Fibroblast of lung (primary cell): ENCODE measurements at places on chromosomes 3 and 15. TPM values are rescaled to one million over a fixed set of nuclear protein-coding genes. Genes with fewer than 3 reads are reported as not detected.

GRCh38 chr3:138135146-138135832, 3.1 kb upstream of the A4GNT start:
- peaks cover 9% of the 10 kb centered on the region for H3K27me3 ChIP-seq
- H3K4me1 ChIP-seq, result no peaks in the 10 kb centered on the region
- no peak overlapping the region for H3K4me3 ChIP-seq
- DNase-seq, result no peak

DNA sequence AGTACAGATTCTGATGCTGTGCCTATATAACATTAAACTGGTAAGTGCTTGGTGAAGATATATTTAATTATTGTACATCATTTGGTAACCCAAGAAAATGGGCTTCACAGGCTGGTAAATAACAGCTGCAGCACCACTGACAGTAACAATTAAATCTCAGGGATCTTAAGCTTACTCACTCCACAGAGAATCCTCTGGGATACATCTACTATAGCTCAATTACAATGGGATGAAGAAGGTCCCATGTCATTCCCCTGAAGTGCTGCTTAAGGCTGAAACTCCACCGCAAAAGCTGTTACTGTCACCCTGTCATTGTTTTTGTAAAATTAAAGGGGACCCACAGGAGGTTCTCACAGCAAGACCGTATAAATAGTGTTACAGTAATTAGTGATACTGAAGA, 153.0 kb downstream of the IMPG2 start:
- no peak overlapping the region for H3K27ac ChIP-seq
- no peaks in the 10 kb centered on the region for H3K36me3 ChIP-seq
- peaks cover 2% of the 10 kb centered on the region for H3K4me1 ChIP-seq
- H3K27me3 ChIP-seq, result no peaks in the 10 kb centered on the region
- no peak for DNase-seq

DNA sequence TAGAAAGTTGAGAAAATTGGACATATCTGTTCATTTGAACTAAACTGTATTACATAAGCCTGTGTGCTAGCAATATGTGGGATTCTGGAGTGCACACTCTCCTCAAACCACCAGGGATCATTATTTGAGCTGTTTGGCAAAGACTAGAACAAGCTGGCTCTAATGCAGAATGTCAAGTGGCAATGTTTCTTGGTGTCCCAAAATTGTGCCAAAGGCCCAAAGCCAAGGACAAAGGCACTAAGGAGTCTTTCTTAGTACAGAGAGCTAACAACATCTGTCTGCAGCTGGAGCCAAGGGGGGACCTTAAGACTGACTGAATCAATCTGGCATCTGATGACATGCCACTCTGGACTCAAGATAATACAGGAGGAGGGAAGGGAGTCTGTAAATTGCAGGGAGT, 76.7 kb upstream of the STRIT1 start:
- no peak overlapping the region for H3K4me3 ChIP-seq
- H3K27ac ChIP-seq, result no peak overlapping the region
- DNase-seq, result no peak
- no peaks in the 10 kb centered on the region for H3K36me3 ChIP-seq
- no peaks in the 10 kb centered on the region for H3K27me3 ChIP-seq
- no peaks in the 10 kb centered on the region for H3K4me1 ChIP-seq

DNA sequence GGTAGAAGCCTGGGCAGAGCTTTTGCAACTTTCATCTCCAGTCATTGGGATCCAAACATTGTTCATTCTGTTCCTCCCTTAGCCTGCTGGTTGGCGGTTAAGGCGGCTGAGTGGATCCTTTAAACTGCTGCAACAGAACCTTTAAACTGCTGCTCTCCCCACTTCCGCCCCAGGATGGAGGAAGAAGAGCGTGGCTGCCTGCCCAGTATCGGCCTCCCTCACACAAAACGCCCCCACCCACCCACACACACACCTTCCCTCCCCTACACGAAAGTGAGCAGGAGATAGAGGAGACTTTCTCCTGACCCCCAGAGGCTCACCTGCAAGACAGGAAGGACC, 460 bp upstream of the ZMAT3 start:
- no peaks in the 10 kb centered on the region for H3K27me3 ChIP-seq
- peak; percentile 34 for DNase-seq
- no peaks in the 10 kb centered on the region for H3K36me3 ChIP-seq
- H3K4me1 ChIP-seq, result no peaks in the 10 kb centered on the region

GRCh38 chr3:141114816-141115460, 63.8 kb downstream of the SPSB4 start:
- no peaks in the 10 kb centered on the region for H3K4me1 ChIP-seq
- no peaks in the 10 kb centered on the region for H3K36me3 ChIP-seq
- H3K4me3 ChIP-seq, result no peak overlapping the region

- no peaks in the 10 kb centered on the region for H3K27me3 ChIP-seq
- no peaks in the 10 kb centered on the region for H3K36me3 ChIP-seq
These were observed 514.3 kb downstream of the GABRG3 start for GRCh38 chr15:27485265-27485664.

DNA sequence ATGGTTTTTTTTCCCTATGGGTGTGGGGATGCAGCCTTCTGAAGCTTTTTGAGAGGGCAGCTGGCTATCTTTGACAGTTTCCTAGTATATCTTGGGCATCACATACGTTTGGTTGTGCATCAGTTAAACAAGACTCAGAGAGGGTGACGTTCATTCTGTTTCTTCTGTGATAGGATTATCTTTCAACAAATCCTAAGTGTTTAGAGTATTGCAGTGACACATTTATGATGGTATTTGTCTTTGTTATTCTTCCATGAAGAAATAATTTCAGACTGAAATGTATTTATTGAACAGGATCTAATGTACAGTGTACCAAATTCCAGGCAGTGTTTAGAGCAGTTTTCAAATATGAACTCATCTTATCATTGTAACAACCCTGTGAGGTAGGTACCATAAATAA, 114.4 kb downstream of the PLCL2 start:
- no peaks in the 10 kb centered on the region for H3K27me3 ChIP-seq
- no peak for DNase-seq
- no peaks in the 10 kb centered on the region for H3K36me3 ChIP-seq
- H3K27ac ChIP-seq, result no peak overlapping the region
- no peak overlapping the region for H3K4me3 ChIP-seq

DNA sequence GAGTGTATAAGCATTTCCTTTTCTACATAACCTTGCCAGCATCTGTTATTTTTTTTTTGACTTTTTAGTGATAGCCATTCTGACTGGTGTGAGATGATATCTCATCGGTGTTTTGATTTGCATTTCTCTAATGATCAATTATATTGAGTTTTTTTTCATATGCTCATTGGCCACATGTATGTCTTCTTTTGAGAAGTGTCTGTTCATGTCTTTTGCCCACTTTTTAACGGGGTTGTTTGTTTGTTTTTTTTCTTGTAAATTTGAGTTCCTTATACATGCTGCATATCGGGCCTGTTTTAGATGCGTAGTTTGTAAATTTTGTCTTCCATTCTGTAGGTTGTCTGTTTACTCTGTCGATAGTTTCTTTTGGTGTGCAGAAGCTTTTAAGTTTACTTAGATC, 89.2 kb downstream of the LEKR1 start:
- H3K27ac ChIP-seq, result no peak overlapping the region
- H3K4me1 ChIP-seq, result no peaks in the 10 kb centered on the region
- H3K27me3 ChIP-seq, result no peaks in the 10 kb centered on the region
- no peak overlapping the region for H3K4me3 ChIP-seq
- no peak for DNase-seq

DNA sequence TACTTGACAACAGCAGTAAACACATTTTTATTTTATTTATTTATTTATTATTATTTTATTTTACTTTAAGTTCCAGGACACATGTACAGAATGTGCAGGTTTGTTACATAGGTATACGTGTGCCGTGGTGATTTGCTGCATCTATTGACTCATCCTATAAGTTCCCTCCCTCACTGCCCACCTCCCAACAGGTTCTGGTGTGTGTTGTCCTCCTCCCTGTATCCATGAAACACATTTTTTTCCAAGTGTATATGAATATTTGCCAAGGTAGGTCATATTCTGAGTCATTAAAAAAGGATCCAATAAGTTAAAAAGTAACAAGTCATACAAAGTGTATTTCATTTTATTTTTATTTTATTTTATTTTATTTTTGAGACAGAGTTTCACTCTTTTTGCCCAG, 567.3 kb upstream of the KCNMB2 start:
- peaks cover 3% of the 10 kb centered on the region for H3K4me1 ChIP-seq
- H3K36me3 ChIP-seq, result no peaks in the 10 kb centered on the region
- H3K27me3 ChIP-seq, result no peaks in the 10 kb centered on the region
- no peak for DNase-seq
- no peak overlapping the region for H3K27ac ChIP-seq
- no peak overlapping the region for H3K4me3 ChIP-seq

GRCh38 chr3:4472312-4472711, 5.2 kb upstream of the SUMF1 start:
- no peak overlapping the region for H3K4me3 ChIP-seq
- no peaks in the 10 kb centered on the region for H3K4me1 ChIP-seq
- peaks cover 8% of the 10 kb centered on the region for H3K27me3 ChIP-seq
- no peaks in the 10 kb centered on the region for H3K36me3 ChIP-seq
- no peak for DNase-seq
- no peak overlapping the region for H3K27ac ChIP-seq

GRCh38 chr3:12287727-12288181, 1.1 kb upstream of the PPARG start:
- peak; percentile 47 for DNase-seq
- H3K4me3 ChIP-seq, result peak overlapping the region; percentile 72
- no peaks in the 10 kb centered on the region for H3K27me3 ChIP-seq
- peak overlapping the region; percentile 52 for H3K27ac ChIP-seq
- peaks cover 3% of the 10 kb centered on the region for H3K4me1 ChIP-seq
- no peaks in the 10 kb centered on the region for H3K36me3 ChIP-seq

DNA sequence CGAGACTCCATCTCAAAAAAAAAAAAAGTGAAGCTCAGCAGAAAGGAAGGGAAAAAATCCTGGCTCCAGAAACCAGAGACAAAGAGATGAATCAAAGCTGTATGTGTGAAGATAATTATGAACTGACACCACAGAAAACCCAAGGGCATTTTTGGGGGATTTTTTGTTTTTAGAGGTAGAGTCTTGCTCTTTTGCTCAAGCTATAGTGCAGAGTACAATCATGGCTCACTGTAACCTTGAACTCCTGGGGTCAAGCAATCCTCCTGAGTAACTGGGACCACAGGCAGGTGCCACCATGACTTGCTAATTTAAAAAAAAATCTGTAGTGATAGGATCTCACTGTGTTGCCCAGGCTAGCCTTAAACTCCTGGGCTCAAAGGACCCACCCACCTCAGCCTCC, 22.8 kb downstream of the HCLS1 start:
- H3K27me3 ChIP-seq, result no peaks in the 10 kb centered on the region
- H3K4me1 ChIP-seq, result no peaks in the 10 kb centered on the region
- H3K27ac ChIP-seq, result no peak overlapping the region
- no peak overlapping the region for H3K4me3 ChIP-seq
- H3K36me3 ChIP-seq, result no peaks in the 10 kb centered on the region
- no peak for DNase-seq

DNA sequence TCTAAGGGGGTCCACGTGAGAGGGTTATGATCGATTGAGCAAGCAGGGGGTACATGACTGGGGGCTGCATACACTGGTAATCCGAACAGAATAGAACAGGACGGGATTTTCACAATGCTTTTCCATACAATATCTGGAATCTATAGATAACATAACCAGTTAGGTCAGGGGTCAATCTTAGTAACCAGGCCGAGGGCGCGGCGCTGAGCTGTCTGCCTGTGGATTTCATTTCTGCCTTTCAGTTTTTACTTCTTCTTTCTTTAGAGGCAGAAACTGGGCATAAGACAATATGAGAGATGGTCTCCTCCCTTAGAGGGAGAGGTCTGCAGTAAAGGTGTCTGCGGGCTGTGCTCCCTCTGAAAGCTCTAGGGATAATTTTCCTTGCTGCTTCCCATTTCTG, 261.3 kb downstream of the XXYLT1 start:
- no peak for DNase-seq
- H3K4me3 ChIP-seq, result no peak overlapping the region
- H3K27me3 ChIP-seq, result peaks cover 13% of the 10 kb centered on the region
- H3K27ac ChIP-seq, result no peak overlapping the region
- H3K4me1 ChIP-seq, result no peaks in the 10 kb centered on the region

DNA sequence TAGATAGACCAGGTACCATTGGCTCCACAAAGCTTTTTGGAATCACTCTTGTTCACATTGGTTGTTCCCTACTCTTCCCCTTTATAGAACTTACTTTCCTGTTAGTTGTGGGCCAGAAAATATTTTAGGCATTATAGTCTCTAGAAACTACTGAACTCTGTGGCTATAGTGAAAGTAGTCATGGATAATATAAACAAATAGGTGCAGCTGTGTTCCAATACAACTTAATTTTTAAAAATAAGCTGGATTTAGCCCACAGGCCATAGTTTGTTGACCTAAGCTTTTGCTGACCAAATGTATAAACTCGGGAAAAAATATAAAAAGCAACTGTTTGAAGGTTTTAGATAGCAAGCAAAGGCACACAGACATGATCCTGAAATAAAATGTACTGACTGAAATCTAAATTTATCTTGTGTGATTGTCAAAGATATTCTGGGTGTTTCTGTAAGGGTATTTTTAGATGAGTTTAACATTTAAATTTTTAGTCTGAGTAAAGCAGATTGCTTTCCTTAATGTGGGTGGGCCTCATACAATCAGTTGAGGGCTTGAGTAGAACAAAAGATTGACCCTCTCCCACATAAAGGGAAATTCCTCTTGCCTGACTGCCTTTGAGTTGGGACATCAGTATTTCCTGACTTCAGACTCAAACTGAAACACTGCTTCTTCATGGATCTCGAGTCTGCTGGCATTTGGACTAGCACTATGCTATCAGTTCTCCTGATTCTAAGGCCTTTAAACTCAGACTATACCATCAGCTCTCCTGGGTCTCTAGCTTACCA, 13.2 kb downstream of the IQCB1 start:
- H3K27ac ChIP-seq, result no peak overlapping the region
- no peaks in the 10 kb centered on the region for H3K36me3 ChIP-seq
- peak; percentile 19 for DNase-seq
- H3K27me3 ChIP-seq, result no peaks in the 10 kb centered on the region
- H3K4me1 ChIP-seq, result no peaks in the 10 kb centered on the region

GRCh38 chr15:68794863-68795262, 25.8 kb downstream of the ANP32A start:
- H3K27me3 ChIP-seq, result no peaks in the 10 kb centered on the region
- H3K4me1 ChIP-seq, result peaks cover 7% of the 10 kb centered on the region
- DNase-seq, result no peak
- H3K27ac ChIP-seq, result no peak overlapping the region

GRCh38 chr3:156762631-156763185, 63.4 kb upstream of the LEKR1 start:
- DNase-seq, result peak; percentile 99
- H3K36me3 ChIP-seq, result no peaks in the 10 kb centered on the region
- H3K27ac ChIP-seq, result peak overlapping the region; percentile 68
- H3K27me3 ChIP-seq, result no peaks in the 10 kb centered on the region

The MINAR1 gene
- total RNA-seq, result 0.26 and 0.33 TPM in 2 replicates

The SCG5 gene
- 39.8 and 46.2 TPM in 2 replicates for total RNA-seq

The TMEM158 gene
- 79.4 and 125 TPM in 2 replicates for total RNA-seq

The PLSCR5 gene
- total RNA-seq, result not detected in 2 replicates

The CPB1 gene
- total RNA-seq, result under 0.01 TPM in 1 of 2 replicates, not detected in the other

The EIF4E3 gene
- total RNA-seq, result 1.8 and 2.6 TPM in 2 replicates

The GMNC gene
- total RNA-seq, result under 0.01 and 0.50 TPM in 2 replicates

The NR1I2 gene
- total RNA-seq, result under 0.01 TPM in 1 of 2 replicates, not detected in the other

The GOLGA6A gene
- total RNA-seq, result under 0.01 TPM in 1 of 2 replicates, not detected in the other

The ZPLD1 gene
- 0.17 TPM in 1 of 2 replicates, not detected in the other for total RNA-seq
